ENCODE measurements at places on chromosomes 3 and 15.

GRCh38 chr3:126730376-126730775 lies 26.3 kb downstream of the CHCHD6 start:
- DNase-seq = no peak

- no peak for DNase-seq
Measured at GRCh38 chr3:34856081-34856947, 783.0 kb upstream of the ARPP21 start.

DNA sequence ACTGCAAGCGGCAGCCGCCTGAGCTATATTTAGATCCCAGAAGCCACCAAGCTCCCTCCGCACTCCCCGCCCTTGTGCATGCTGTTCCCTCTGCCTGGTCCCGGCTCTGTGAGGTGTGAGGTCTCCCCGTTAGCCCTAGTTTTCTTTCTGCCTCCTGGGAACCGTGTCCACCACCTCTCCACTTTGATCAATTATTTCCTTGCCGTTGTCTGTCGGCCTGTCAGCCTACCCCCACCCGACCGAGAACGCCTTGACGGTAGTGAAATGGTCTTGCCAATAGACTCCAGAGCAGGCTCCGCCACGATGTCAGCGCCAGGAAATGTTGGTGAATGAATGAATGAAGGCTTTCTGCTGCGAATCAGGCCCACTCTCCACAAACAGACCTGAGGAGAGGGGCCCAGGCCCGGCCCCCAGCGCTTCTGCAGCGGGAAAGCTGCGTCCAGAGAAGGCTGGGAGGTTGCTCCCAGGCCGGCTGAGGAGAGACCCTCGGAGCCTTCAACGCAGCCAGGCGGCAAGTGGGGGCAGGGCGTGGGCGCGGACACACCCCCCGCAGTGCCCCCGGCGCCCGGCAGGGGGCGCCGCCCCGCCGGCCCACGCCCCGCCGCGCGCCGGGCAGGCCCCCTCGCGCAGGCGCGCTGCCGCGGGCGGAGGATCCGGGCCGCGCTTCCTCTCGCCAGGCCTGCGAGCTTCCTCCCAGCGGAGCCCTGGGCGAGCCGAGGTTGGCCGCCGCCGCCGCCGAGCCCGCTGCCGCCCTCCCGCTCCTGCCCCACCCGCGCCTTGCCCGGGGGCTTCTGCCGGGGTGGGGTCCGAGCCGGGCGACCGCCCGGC lies at the start of gene CSK:
Gene CSK, plus strand, starts transcription at position 650 of the 828 bp plus-strand sequence. CDS start 16,218 bp downstream, outside the sequence.
- DNase-seq = peak; percentile 94

DNA sequence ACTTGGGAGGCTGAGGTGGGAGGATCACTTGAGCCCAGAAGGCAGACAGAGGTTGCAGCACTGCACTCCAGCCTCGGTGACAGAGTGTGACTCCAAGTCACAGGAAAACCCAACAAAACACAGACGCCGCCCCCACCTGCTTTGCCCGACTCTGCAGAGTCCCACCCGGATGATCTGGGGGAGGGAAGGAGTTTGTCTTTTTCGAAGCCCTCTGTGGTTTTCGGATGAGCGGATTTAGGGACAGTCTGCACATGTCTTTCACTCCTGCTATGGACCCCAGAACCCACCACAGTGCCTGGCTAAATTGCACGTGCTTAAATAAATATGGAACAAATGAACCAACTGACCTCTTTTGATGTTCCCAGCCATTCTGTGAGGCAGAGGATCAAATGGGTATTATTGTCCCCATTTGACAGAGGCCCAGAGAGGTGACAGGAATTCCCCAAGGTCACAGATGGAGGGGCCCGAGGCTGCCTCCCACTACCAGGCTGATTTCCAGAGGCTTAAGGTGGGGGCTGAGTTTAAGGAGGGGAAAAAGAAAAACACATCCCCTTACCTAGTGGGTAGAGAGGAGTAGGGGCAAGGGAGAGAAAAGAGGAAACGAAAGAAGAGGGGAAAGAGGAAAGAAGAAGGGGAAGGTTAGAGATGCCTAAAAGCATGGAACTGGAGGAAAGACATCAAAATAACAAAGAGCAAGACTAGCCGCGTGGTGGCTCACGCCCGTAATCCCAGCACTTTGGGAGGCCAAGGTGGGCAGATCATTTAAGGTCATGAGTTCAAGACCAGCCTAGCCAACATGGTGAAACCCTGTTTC lies 59.4 kb upstream of the TFRC start:
- DNase-seq = no peak

- no peak for DNase-seq
Measured at GRCh38 chr3:32323604-32324003, 68.0 kb upstream of the CMTM7 start.

DNA sequence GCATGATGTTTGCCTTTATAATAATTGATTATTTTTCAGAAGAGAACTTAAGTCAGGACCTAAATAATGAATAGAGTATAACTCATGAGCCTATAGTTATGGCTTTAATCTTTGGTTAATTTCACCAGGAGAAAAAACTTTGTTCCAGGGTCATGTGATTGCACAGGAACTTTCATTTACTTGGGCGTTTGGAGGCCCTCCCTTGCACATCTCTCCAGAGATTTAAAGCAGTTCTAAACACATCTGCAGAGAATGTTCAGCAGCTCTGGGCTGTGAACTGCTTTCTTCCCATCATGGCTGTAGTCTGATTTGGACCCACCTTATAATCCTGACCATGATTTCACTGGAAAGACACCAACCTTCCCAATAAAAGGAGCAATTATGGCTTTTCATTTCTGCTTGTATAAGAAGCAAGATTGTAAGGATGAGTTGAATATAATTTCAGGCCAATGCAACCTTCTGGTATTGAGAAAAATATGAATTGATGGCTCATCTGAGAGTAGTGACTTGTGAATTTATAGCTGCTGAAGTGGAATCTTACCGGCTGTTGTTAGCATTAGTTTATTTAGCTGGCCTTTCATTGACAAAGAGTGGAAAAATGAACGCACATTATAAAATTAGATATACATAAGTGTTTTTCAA lies 80.9 kb upstream of the PRTG start:
- no peak for DNase-seq
